ENCODE measurements at places on chromosomes 3 and 15.

- no peak for DNase-seq
Observed at GRCh38 chr3:130687327-130687726, 59.3 kb downstream of the PIK3R4 start.

DNA sequence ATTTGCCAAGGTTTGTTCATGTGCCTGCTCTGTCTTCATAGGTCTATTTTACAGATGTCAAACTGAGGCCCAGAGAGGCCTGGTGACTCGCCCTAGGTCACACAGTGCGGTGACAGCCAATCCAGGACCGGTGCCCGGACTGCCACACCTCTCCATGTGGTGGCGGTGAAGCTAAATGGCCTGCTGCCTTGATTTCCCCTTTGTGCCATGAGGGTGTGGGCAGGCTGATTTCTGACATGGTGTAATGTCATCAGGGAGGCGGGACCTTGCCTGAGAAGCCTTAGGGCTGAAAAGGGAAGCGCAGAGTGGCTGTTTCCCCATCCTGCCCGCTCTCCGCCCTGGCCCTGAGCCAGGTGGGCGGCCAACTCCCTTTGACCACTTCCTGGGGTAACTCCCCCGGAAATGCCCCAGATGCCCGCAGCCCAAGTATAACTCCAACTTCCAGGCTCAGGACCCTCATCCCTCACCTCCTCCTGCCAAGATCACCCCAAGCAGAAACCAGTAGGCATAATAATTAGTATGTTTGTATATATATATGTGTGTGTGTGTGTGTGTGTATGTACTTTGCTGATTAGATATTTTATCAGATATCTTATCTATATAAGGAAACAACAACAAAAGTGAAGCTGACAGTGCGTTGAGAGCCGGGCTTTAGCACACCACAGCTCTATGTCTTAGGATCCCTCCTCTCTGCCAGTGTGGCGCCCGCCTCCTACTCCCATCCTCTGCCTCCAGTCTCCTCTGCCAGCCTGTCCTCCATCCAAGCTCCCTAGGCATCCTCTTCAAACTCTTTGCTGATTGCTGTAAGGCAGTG is 63.9 kb downstream of the IQSEC1 start:
- no peak for DNase-seq

- DNase-seq: no peak
Observed at GRCh38 chr3:41716471-41716870, 245.4 kb downstream of the ULK4 start.

- DNase-seq: no peak
Observed at GRCh38 chr3:16430717-16431630, 82.5 kb downstream of the RFTN1 start.

GRCh38 chr3:120858521-120858920 is 49.5 kb upstream of the STXBP5L start:
- DNase-seq: no peak

- DNase-seq: no peak
Observed at GRCh38 chr3:107604057-107604822, 81.5 kb downstream of the BBX start.

- DNase-seq: no peak
Observed at GRCh38 chr15:32871883-32872282, 154.1 kb downstream of the GREM1 start.

DNA sequence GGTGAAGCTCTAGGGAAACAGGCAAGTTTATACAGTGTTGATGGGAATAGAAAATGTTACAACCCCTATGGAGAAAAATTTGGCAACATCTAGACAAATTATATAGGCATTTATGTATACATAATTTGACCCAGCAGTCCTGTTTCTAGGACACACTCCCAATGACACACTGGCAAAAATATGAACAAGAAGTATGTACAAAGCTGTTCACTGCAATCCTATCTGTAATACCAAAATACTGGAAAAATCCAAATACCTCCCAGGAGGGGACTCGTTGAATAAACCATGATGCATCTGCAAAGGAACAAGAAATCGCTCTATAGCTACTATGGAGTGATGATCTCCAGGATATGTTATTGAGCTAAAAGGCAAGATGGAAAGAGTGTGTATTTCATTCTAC is 8.5 kb downstream of the BFSP2 start:
- DNase-seq: no peak

DNA sequence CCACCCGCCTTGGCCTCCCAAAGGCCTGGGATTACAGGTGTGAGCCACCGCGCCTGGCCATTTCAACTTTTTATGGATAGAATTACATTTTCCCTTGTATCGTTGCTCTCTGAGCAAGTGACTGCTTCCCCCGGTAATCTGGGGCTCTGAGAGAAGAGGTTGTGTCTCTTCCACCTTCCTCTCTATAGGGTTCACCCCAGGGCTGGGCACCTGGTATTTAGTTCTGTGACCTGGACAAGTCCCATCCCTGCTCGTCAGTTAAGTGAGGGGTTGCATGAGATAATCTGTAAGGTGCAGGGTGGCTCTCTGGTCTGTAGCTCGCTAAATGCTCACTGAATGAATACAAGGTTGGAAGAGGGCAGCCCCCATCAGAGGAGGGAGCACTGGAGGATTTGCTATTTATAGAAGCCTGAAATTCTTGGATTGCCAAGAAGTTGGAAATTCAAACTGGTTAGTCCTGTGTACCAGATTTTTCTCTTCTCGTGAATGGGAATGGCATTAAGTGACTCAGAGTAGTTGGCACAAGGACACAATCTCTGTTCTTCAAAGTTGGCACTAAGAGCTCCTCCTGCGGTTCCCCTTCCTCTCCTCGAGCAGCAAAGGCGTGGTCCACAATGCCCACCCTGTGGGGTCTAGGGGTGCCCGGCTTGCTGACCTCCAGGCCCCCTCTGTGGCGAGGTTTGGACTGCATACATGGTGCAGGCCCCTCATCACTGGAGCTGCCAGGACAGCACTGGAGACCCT is 68.1 kb upstream of the DLG1 start:
- no peak for DNase-seq

GRCh38 chr3:133197619-133198018 is 159.4 kb downstream of the TMEM108 start:
- DNase-seq: no peak

DNA sequence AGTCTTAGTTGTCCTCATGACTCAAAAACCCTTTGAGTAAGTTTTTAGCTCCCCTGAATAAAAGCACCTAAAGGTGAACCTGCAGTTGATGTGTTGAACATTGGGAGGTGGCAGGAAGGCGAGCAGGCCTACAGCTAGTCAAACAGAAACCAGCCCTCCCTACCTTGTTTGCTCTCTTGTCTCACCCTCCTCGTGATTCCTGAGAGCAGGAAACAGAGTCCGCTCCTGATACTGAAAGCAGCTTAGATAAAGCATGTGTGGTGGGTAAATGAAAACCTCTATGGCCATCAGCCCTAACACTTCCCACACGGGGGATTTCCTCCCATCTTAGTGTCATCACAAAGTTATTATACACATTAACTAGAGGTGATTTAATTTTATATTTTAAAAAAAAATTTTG is 21.8 kb upstream of the CLDN18 start:
- DNase-seq: no peak

DNA sequence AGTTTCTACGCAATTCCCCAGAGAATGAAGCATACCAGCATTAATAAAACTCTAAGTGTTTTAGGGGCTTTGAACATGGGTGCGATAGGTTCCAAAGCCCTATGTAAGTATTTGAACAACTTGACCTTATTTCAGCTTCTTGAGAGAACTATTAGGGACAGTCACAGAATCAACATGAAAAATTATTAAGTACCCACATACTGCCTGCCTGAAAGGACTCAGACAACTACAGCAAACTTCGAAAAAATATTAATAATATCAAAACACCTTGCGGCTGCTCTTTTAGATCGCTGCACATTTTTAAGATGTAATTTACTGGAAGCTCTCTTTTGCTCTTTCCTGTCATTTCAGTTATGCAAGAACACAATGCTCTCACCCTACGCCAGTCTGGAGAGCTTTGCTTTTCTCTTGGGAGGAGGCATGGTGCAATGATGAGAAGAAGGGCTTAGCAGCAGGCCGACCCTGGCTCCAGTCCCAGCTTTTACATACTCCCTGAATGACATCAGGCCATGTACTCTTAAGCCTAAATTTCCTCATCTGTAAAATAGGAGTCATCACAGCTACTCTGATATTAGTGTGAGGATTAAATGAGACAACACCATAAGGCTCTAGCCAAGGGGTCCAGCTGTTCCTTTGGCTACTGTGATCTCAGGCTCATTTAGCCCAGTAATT is 640.7 kb downstream of the FHIT start:
- DNase-seq: no peak

DNA sequence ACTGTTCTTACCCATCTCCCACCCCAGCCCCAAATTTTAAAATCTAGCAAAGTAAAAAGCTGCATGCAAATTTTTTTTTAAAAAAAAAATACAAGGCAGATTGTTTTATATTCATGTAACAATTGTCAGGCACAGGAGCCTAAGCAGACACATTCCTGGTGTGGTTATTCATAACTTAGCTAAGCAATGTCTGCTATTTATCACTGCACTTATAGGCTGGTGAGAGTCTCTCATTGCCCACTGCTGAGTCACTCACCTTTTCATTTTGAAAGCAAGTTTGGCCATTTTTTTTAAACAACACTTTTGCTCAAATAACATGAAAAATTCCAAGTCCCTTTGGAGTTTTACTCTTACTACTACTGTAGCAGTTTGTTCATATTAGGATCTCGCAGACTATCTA is 413.9 kb downstream of the RBMS3 start:
- DNase-seq: no peak

GRCh38 chr3:58052373-58053273 is 44.4 kb downstream of the FLNB start:
- no peak for DNase-seq

- no peak for DNase-seq
Observed at GRCh38 chr3:9499455-9500107, 54.0 kb downstream of the LHFPL4 start.

DNA sequence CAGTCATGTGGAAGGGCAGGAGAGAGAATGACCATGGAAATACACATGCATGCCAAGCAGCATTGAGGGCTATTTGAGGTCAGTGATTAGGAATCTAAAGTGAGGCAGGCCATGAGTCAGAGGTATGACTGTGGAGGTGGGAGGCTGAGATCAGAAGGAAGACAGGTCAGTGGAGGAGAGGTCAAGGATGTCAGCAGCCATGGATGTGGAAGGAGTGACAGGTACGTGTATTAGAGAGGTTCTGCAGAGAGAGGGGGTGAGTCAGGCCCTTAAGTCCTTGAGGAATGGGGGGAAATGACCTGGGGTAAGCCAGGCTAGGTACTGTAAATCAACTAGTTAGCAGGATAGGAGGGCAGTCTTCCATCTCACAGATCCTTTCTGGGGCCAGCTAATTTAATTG is 166.6 kb downstream of the ANO10 start:
- no peak for DNase-seq

DNA sequence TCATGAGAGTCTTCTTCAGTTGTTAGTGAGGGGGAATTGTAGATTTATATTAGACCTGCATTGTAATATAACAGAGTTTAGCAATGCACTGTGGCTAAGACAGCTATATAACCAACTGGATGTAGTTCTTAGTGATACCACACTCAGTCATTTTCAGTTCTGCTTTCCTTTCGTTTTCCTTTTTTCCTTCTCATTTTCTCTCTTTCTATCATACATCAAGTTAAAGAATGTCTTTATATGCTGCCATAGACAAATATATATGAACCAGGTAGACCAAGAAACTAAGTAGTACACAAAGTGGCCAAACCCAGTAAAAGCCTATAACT is 43.7 kb upstream of the CD47 start:
- DNase-seq: no peak

- DNase-seq: no peak
Observed at GRCh38 chr3:21754839-21755238, 3.8 kb upstream of the ZNF385D start.

GRCh38 chr15:52980446-52980845 is 190.3 kb upstream of the ONECUT1 start:
- no peak for DNase-seq

- no peak for DNase-seq
Observed at GRCh38 chr3:30680789-30681648, 74.6 kb downstream of the TGFBR2 start.

DNA sequence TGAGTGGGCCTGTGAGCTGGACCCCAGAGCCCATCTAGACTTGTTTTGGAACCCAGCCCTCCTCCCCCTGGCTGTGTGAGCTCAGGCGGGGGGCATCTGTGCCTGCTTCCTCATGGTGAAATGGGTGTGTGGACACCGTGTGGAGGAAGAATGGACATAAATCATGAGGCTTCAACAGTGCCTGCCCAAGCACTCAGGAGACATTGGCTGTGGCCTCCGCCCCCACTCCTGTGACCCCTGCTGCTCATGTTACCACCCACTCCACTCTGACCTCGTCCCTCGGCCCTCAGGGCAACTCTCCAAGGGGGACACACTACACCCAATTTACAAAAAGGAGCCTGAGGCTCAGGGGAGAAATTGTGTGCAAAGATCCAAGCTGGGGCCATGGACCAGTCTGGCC is 16.6 kb downstream of the TPRA1 start:
- DNase-seq: no peak

- DNase-seq: no peak
Observed at GRCh38 chr3:152517502-152517901, 248.8 kb downstream of the MBNL1 start.

DNA sequence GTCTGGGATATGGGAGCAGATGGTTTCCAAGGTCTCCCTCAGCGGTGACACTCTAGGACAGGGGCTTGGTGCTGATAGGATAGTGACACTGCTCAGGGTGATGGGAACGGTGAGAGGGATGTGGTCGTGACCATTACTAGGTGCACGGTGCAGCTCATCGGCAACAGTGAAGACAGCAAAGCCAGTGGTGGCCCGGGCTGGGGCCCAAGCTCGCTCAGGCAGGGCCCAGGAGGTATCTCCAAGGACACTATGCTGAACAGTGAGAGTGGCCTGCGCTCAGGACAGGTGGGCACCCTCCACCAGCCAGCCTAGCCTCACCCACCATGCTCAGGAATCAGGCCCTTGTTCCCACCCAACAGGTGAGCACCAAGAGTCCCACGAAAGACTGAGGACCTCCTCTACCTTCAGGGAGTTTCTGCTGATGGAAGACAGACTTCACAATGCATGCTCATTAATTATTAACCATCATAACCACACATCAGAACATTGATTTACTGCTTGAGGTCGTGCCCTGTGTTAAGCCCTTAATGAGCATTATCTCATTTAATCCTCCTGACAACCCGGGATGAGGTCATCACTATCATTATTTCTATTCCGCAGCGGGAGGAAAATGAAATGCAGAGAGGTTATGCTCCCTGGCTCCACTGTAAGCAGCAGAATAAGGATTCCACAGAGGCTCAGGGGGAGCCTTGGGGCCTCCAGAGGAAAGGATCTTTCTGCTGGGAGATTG is 269.4 kb downstream of the UACA start:
- DNase-seq: no peak

DNA sequence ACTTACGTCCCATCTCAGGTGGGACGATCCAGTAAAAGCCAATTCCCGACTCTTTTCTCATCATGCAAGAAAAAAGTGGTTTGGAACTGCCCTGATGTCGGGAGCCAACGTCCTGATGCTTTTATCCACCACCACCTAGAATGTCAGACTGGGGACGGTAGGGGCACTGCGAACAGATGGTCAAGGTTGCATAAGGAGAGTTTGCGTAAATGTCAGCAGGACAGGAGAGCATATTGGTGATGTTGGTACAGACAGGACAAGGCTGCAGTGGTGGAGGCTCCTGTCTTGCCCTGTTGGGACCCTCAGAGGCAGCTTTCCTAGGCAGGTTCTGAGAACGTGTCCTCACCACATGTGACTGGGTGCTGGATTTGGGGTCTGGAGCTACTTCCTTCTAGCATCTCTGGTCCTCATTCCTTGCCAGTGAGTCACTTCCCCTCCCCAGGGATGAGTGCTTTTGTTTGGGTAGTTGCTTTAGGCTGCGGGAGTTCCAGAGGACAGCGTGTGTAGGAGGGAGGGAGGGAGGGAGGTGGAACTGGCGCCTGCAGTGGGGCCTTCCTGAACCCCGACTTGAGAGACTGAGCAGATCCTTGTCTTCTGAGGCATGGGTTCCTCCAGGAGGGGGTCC is 21.0 kb downstream of the THSD4 start:
- no peak for DNase-seq
